Osteocyte (in vitro differentiated cells): ENCODE measurements at places on chromosomes 4 and X. TPM values are rescaled to one million over a fixed set of nuclear protein-coding genes. Genes with fewer than 3 reads are reported as not detected.

GRCh38 chr4:119526786-119527550 is 101.6 kb downstream of the PDE5A start:
- H3K4me3 ChIP-seq: no peak overlapping the region
- no peak overlapping the region for H3K27ac ChIP-seq
- H3K27me3 ChIP-seq: no peaks in the 10 kb centered on the region
- H3K4me1 ChIP-seq: peaks cover 17% of the 10 kb centered on the region

DNA sequence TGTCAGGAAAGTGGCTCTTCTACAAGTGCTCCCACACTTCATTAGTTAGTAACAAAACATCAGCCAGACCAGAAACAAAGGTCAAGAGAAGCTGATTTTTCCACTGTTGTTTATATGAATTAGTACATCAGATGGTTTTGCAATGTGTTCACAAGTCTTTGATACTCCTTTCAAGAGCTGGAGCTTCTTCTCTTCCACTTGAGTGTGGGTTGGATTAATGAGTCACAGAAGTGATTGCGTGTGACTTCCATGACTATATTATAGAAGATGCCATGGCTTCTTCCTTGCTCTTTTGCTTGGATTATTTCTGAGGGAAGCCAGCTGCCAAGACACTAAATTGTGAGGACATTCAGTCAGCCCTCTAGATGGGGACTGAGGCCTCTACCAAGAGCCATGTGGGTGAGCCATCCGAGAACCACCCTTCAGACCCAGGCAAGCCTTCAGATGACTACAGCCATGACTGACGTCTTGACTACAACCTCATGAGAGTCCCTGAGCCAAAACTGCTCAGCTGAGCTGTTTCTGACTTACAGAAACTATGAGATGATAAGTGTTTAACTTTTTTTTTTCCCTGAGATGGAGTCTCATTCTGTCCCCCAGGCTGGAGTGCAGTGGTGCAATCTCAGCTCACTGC is 18.1 kb downstream of the SOWAHB start:
- no peak overlapping the region for H3K4me3 ChIP-seq
- DNase-seq: no peak
- H3K27ac ChIP-seq: no peak overlapping the region
- no peaks in the 10 kb centered on the region for H3K27me3 ChIP-seq

The FGD1 gene
- total RNA-seq: 29.0 and 29.5 TPM in 2 replicates

- no peaks in the 10 kb centered on the region for H3K27me3 ChIP-seq
- H3K4me1 ChIP-seq: peaks cover 17% of the 10 kb centered on the region
- DNase-seq: no peak
- peaks cover 4% of the 10 kb centered on the region for H3K36me3 ChIP-seq
- H3K4me3 ChIP-seq: no peak overlapping the region
- H3K27ac ChIP-seq: no peak overlapping the region
Observed at GRCh38 chr4:146437778-146438177, 84.0 kb downstream of the SLC10A7 start.

DNA sequence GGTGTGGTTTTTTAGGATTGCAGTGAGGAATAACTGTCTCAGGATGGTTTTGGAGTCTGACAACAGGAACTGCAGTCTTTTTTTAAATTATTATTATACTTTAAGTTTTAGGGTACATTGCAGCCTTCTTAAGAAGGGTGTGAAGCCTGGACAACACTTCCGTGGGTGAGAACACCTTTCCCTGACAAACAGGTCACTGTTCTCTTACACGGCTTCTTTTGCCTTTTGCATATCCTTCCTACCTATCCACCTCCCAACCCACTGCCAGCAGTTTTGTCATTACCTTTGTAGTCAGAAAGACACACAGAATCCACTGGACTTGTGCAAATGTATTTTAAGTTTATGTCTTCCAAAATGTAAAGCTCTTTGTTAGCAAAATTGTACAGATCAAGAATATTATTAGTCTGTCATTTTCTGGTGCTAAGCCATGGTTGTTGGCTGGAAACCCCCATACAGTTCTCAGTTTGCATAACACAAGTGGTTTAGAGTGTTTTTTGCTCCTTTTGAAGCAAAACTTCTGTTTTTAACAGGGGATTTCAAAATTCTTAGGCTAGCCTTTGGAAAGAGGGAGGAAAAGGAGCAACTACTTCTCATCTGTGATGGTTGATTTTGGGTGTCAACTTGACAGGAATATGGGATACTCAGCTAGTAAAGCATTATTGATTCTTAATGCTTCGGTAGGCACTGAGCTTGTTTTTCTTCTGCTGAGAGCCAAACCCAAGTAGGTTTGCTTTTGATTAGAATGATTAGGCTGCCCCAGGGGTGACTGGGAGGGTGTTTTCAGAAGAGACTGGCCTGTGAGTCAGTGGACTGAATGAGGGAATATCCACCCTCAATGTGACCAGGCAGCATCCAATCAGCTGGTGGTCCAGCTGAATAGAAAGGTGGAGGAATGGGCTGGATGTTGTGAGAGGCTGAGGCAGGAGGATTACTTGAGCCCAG is 29.4 kb upstream of the KLHL2 start:
- no peak overlapping the region for H3K27ac ChIP-seq
- DNase-seq: no peak
- H3K27me3 ChIP-seq: no peaks in the 10 kb centered on the region
- no peak overlapping the region for H3K4me3 ChIP-seq

DNA sequence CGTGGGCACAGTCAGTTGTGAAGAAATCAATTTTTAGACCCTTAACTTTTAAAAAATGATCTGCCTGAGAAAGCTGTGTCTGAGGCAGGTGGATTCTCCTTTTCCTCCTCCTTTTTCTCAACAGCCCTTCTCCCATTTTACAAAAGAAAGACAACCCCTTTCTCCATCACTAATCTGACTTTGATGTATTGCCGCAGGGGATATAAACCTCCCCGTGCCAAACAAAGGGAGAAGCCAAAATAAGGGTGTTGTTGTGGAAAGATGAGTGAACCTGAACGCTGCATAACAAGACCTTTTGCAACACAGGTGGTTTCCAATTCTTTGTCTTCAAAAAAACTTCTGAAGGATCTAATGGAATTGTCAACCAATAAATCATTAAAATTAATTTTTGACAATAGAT is 8.4 kb upstream of the FHL1 start:
- no peak overlapping the region for H3K27ac ChIP-seq
- peaks cover 2% of the 10 kb centered on the region for H3K4me1 ChIP-seq
- peaks cover 3% of the 10 kb centered on the region for H3K36me3 ChIP-seq
- H3K27me3 ChIP-seq: no peaks in the 10 kb centered on the region

- H3K27ac ChIP-seq: no peak overlapping the region
- DNase-seq: no peak
- H3K4me3 ChIP-seq: no peak overlapping the region
- no peaks in the 10 kb centered on the region for H3K36me3 ChIP-seq
- H3K27me3 ChIP-seq: peaks cover 8% of the 10 kb centered on the region
Observed at GRCh38 chr4:26058537-26058936, 144.5 kb downstream of the SMIM20 start.

DNA sequence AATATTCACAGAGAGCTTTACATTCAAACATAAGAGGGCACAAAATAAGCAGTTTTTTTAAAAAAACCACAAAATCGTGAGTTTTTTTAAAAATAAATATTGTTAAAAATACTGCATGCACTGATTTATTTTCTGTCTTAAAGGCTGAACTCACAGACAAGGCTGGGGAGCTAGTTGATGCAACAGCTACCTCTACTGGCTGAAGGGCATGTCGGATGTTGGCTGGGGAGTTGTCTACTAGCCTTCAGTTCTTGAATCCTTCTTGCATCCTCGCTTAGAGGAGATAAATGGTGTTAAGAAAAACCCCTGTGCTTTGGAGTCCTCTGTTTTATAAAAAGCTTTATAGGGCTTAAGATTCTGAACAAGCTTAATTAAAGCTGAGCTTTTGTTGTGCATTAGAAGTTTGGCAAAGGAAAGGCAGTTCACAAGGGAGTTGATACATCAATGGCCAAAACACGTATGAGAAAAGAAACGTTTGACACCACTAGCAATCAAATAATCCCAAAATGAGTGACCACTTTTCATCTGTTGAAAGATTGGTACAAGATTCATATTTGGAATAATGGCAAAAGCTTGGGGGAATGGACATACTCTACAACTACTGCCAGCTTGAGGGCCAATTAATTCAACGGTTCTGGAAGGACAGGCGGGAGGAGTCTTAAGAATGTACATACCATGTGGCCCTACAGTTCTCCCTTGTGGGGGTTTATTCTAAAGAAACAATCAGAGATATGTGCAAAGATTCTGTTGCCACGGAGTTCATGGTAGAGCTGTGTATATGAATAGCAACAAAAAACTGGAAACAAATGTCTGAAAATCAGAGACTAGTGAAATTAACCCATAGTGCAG is 94.7 kb downstream of the SEL1L3 start:
- DNase-seq: no peak
- no peak overlapping the region for H3K27ac ChIP-seq
- H3K4me3 ChIP-seq: no peak overlapping the region
- no peaks in the 10 kb centered on the region for H3K27me3 ChIP-seq

The TMPRSS11D gene
- total RNA-seq: not detected in 2 replicates

- peaks cover 8% of the 10 kb centered on the region for H3K4me1 ChIP-seq
- no peak for DNase-seq
- H3K36me3 ChIP-seq: no peaks in the 10 kb centered on the region
- no peak overlapping the region for H3K27ac ChIP-seq
- no peak overlapping the region for H3K4me3 ChIP-seq
Observed at GRCh38 chr4:74311696-74312313, 3.5 kb downstream of the EPGN start.

DNA sequence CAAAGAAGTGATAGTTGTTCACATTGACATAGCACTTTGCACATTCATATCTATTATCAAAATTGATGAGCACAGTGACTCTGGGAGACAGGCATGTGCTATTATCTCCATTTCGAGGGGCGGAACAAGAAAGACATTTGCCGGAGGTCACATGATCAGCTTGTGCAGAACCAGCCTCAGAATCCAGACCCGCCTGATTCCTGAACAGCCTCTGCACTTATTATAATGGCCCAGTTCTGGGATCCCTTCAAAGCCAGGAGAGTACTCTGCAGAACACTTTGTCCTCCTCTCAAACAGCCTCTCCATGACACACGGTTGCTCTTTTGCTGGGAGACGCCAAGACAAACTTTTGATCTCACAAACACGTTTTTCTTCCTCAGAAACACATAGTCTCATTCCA is 48.4 kb downstream of the RWDD4 start:
- H3K27me3 ChIP-seq: no peaks in the 10 kb centered on the region
- no peak overlapping the region for H3K4me3 ChIP-seq
- no peak for DNase-seq
- no peaks in the 10 kb centered on the region for H3K36me3 ChIP-seq
- H3K4me1 ChIP-seq: peaks cover 14% of the 10 kb centered on the region
- peak overlapping the region; percentile 6 for H3K27ac ChIP-seq

DNA sequence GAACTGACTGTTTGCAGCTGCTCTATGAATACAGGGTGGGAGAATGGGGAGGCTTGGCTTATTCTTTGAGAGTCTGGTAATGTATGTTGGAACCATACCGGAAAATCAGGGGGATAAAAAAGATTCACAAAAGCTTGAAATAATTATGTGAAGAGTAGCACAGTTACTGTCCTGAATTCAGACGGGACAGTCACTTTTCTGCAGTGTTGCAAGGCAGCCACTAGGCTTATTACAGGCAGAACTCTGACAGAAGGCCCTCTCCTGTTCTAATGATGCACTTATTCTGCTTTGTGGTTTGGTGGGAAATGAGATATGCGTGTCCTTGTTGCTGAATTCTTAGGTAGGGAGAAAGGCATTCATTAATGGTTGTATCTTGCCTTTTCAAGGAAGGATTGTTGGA is 37.2 kb downstream of the GUCY1B1 start:
- H3K4me1 ChIP-seq: peaks cover 11% of the 10 kb centered on the region
- DNase-seq: no peak

- H3K4me1 ChIP-seq: peaks cover 43% of the 10 kb centered on the region
- peak overlapping the region; percentile 33 for H3K4me3 ChIP-seq
- H3K36me3 ChIP-seq: peaks cover 29% of the 10 kb centered on the region
- no peak for DNase-seq
Observed at GRCh38 chrX:3820167-3820566, 106.7 kb upstream of the PRKX start.

- H3K4me1 ChIP-seq: peaks cover 3% of the 10 kb centered on the region
- H3K27me3 ChIP-seq: no peaks in the 10 kb centered on the region
- no peak for DNase-seq
- H3K36me3 ChIP-seq: peaks cover 3% of the 10 kb centered on the region
- H3K4me3 ChIP-seq: no peak overlapping the region
- H3K27ac ChIP-seq: no peak overlapping the region
Observed at GRCh38 chrX:15410947-15411346, 26.7 kb upstream of the VEGFD start.

The CNKSR2 gene
- total RNA-seq: 1.1 and 2.5 TPM in 2 replicates

GRCh38 chrX:139881572-139881971 is 51.3 kb downstream of the ATP11C start:
- no peak for DNase-seq
- H3K27ac ChIP-seq: peak overlapping the region; percentile 81
- no peak overlapping the region for H3K4me3 ChIP-seq
- H3K27me3 ChIP-seq: no peaks in the 10 kb centered on the region

DNA sequence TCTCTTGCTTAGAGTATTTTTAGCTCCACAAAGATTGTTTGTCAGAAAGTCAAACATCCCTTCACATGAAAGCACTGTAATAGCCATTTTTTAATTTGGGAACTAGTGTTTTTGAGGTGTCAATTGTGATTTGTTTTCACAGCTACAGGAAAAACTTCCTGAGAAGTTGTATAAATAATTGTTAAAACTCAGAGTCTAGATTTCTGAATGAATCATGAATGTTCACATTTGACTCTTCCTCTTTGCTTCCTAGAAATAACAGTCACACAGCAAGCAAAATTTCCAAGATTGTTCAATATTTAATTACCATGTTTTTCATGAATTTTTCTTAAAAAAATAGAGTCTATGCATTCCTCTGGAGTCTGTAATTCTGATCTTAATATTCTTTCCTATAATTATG is 156.9 kb upstream of the SLC7A11 start:
- no peaks in the 10 kb centered on the region for H3K27me3 ChIP-seq
- H3K4me1 ChIP-seq: peaks cover 37% of the 10 kb centered on the region
- H3K27ac ChIP-seq: peak overlapping the region; percentile 68
- no peak for DNase-seq

DNA sequence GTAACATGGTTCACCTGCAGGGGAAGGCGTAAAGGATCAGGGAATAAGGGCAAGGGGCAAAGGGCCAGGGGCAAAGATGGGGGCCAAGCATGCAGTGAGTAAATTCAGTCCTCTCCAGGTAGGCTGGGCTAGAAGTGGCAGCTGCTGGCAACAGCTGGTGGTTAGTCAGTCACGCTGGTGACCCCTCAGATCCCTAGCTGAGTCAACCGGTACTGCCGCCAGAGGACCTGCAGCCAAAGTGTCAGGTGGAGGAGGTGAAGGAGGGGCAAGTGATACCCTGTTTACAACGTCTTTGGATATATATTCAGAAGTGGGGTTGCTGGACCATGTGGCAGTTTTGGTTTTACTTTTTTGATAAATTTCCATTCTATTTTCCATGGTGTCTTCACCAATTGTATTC is 24.6 kb upstream of the NAP1L2 start:
- H3K36me3 ChIP-seq: no peaks in the 10 kb centered on the region
- no peak overlapping the region for H3K27ac ChIP-seq
